Suprapubic skin (tissue), 4 donors: ENCODE measurements at places on chromosomes 2 and 18.

DNA sequence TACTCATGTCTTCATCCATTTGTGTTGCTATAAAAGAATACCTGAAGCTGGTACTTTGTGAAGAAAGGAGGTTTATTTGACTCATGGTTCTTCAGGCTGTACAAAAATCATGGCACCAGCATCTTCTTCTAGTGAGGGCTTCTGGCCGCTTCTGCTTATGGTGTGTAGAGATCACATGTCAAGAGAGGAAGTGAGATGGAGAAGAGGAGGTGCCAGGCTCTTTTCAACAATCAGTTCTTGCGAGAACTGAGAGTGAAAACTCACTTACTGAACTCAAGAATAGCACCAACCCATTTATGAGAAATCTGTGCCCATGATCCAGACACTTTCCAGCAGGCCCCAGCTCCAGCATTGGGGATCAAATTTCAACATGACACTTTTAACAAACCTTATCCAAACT lies 30.0 kb upstream of the BARD1 start:
- DNase-seq, result no peak

GRCh38 chr18:22378672-22379282 lies 38.9 kb downstream of the CTAGE1 start:
- no peak for DNase-seq

GRCh38 chr2:217060516-217060915 lies 200.7 kb upstream of the TNP1 start:
- DNase-seq, result no peak

GRCh38 chr2:138170485-138170884 lies 206.2 kb downstream of the HNMT start:
- no peak for DNase-seq

- no peak for DNase-seq
Measured at GRCh38 chr2:105518897-105519296, 120.0 kb upstream of the FHL2 start.
